ENCODE measurements at places on chromosomes 6 and 20.

DNA sequence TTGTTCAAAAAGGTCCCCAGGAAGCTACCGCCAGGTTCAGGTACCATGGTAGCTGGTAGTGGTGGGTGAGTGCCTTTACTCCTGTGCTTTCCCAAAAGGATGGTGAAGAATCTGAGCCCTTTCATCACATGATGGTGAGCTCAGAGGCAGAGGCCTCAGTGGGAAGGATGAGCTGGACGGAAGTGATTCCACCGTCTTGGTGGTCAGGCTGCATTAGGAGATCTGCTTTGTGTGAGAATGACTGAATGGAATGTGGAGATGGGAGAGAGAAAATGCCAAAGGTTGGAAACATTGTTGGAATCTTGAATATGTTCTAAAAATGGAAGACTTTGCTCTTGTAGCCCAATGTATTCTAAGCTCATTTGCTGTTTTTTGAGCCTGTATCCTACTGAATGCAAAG is 108.1 kb upstream of the SCP2D1 start:
- no peak for DNase-seq

DNA sequence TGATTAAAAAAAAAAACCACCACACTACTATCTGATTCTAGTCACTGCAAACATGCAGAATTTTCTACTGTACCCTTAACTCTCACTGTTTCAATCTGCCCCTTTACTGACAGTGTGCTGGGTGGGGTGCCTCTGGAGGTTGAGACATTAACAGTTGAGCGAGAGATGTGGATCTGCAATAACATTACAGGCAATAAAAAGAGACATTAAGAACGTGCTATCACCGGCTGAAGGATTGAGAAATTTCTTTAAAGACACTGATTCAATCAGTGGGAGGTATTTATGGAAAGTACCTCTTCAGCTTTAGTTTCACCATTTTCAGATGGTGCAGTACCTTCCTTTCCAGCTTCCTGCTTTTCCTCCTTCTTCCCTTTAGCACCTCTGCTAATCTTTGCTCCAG is 32.5 kb downstream of the HMGN3 start:
- DNase-seq, result no peak

GRCh38 chr6:27556406-27556805 is 83.5 kb upstream of the ZNF184 start:
- no peak for DNase-seq

- no peak for DNase-seq
Measured at GRCh38 chr20:50335105-50335504, 144.5 kb downstream of the CEBPB start.

GRCh38 chr6:163010145-163010544 is 282.4 kb downstream of the PACRG start:
- no peak for DNase-seq

DNA sequence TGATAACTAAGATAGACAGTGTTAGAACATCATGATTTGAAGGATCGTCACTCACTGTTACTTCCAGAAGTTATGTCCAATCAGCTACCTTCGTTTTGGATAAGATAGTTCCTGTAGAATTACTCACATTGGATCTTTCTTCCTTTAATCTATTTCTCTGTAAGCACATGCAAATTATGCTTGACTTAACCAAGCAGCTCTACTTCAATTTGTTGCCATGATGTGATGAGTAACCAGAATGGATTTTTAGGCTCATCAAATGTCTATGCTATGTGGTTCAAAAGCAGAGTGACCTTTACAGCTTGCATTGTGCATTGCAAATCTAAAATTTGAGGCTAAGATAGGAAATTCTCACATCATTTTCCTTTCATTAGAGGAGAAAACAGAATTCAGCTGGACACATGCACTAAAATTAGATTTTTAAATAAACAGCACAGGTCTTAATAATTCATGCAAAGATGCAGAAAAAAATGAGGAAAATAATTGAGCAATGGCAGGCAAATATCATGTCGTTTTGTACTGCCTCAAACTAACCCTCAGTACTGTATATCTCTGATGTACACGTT is 76.7 kb upstream of the ZFP64 start:
- no peak for DNase-seq

DNA sequence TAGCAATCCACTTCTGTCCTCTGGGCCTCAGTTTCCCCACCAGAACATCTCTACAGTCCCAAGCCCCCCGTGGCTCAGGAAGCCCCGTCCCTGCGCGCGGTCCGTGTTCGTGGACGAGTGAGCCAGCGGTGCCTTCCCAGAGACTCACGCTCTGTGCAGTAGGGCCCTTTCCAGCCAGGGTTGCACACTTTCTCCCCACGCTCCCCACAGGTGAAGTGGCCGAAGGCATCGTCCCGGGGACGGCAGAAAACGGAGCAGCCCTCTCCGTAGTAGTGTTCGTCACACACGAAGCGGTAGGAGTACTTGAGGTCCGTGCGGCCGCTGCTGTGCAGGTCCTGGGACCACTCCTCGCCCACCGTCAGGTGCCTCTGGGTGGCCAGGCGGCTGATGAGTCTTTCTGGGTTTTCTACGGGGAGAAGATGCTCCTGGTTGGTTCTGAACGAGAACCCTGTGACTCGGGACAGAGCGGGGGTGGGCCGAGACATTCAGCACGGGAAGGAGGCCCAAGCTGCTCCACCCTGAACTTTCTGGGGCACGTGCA is 2.7 kb downstream of the DLL1 start:
- no peak for DNase-seq

GRCh38 chr6:81309811-81310210 is 442.7 kb downstream of the TENT5A start:
- DNase-seq, result no peak

Measured in activated CD4-positive, alpha-beta T cell treated with anti-CD3 and anti-CD28 coated beads, Interleukin-2, amount 50 U/mL, for 24 hours (primary cell).